Bone marrow (tissue), 2 donors: ENCODE measurements at places on chromosomes 16 and 17.

DNA sequence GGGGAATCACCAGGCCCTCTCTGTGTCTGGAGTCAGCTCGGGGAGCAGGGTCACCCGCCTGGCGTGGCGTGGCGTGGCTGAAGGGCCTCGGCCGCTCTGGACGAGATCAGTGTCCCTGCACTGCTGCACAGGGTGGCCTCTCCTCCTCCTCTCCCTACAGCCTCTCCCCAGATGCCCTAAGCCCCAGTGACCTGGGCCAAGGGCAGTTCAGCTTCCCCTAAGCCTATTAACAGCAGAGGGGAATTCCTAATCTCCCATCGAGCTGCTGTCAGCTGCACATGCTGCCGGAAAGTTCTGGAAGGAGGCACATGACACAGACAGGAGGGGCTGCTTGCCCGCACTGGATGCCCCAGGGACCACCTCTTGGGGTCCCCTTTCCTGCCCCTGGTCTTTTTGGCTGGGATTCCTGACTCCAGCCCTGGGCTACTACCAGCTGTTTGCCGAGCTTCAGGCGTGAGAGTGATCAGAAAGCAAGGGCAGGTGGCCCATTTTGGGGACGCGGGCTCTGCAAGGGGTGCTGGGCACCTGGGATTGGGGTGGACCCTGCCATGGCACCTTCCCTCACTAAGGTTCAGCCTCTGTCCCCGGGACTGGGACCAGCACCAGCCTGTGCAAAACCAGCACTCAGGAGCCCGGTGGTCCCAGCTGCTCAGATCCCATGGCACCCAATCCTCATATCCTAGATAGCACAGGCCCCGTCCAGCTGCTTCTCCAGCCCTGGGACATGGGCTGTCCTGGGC is 794 bp downstream of the PDE6G start:
- DNase-seq = no peak

GRCh38 chr16:67449336-67449735 is 18.4 kb downstream of the HSD11B2 start:
- no peak for DNase-seq

GRCh38 chr16:68033101-68033500 is 10.0 kb downstream of the DUS2 start:
- no peak for DNase-seq

- no peak for DNase-seq
Measured at GRCh38 chr17:28004344-28004743, 38.1 kb upstream of the NLK start.

GRCh38 chr17:63931981-63932561 is at the start of gene CD79B:
Gene CD79B (minus strand): TSS chr17:63932331. CDS start chr17:63932261, 70 bp downstream.
- DNase-seq = peak; percentile 15

DNA sequence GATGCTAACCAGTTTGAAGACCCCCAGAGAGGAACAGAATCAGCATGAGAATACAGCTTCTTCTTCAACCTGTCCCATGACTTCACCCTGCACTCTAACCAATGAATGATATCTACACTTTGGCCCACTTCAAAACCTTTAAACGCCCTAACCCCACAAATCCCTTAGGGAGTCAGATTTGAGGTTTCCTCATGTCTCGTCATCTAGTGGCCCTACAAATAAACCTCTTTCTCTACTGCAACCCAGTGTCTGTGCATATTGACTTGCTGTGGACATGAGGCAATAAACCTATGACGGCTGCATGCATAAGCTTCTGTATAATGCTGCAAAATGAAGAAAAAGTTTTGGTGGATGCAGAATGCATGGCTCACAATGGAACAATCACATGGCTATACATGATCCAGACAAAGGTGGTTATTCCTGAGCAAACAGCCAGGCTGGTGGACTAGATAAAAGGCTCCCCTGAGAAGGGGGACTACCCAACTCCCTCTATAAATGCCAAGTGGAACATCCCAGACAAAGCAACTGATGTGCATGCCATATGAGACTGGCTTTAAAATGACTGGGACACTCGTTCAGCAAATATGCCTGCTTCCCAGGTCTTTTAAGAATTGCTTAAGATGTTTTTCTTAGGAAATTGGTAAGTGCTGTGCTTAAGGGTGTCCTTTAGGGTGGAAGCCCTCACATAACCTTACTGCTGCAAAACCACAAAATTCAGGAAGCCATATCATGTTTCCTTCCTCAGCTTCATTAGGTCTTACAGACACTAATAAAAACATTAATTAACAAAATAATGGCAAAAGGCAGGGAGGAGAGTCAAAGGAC is 12.2 kb downstream of the N4BP1 start:
- no peak for DNase-seq

DNA sequence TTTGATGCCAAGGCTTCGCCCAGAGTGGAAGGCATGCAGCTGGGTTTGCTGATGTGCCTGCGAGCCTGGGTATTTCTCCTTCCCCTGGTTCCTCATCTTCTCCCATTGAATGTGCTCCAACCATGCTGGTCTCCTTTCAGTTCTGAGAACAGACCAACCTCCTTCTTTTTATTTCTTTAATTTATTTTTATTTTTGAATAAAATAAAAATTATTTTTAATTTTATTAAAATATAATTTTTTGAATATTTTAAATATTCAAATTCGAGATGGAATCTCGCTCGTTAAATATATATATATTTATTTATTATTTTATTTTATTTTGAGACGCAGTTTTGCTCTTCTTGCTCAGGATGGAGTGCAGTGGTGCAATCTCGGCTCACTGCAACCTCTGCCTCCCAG is 30.2 kb upstream of the GPRC5B start:
- DNase-seq = no peak

DNA sequence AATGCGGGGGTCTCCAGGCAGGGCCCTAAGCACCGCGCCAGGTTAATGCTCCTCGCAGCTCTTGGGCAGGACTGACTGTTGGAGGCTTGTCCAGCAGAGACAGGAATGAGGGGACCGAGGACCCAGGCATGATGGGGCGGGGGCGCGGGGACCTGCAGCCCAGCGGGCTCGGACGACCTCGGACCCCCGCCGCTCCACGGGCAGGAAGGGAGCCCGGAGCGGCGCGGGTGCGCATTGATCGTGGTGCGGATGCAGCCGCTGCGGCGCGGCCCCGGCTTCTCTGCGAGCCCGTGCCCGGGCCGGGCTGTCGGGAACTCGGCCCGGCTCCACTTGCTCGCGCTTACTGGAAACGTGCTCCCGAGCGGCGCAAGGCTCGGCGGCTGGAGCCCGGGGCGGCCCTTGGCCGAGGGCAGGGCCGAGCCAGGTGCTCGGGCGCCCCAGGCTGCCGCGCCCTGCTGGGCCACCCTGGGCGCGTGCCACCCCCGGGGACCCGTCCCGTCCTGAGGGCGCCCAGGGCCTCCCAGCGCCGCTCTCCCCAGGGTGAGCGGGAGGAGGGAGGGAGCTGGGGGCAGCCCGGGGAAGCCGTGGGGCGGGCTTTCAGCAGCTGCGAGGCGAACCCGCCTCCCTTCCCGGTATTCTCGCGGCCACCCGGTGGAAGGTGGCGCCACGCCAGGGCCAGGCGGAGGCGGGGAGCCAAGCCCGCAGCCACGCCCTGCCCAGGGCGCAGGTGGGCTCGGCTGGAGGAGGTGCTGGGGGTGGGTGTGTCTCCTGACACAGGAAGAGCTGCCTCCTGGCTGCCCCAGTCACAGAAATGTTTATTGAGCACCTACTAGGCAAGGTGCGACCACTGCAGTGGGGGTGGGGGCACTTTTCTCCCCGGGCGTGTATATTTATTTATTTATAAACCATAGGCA is 45.9 kb downstream of the SOCS3 start:
- peak; percentile 34 for DNase-seq

GRCh38 chr17:64340557-64340956 is 50.1 kb downstream of the PECAM1 start:
- no peak for DNase-seq

- DNase-seq = no peak
Measured at GRCh38 chr17:66531851-66532295, 229.5 kb downstream of the PRKCA start.

- no peak for DNase-seq
Measured at GRCh38 chr17:44807093-44807816, 22.8 kb downstream of the GJC1 start.

- no peak for DNase-seq
Measured at GRCh38 chr17:72406498-72406897, 285.7 kb downstream of the SOX9 start.

GRCh38 chr17:74201250-74201649 is 2.2 kb upstream of the RPL38 start:
- DNase-seq = no peak

DNA sequence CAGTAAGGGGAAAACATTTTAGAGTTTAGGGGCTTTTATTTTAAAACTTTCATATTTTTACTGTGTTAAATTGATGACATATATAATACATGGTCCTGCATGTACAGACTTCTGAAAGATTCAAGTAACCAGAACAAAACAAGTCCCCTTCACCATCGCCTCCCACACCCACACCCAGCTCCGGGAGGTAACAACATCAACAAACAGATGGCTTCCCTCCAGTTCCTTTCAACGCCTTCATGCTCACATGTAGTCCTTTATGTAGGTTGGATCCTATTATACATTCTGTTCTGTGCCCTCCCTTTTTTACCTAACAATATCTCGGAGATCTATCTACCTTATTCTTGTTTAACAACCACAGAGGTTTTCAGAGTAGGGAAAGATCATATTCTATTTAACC is 30.5 kb downstream of the GINS3 start:
- no peak for DNase-seq

- DNase-seq = no peak
Measured at GRCh38 chr17:1875597-1875996, 45.8 kb downstream of the RPA1 start.

DNA sequence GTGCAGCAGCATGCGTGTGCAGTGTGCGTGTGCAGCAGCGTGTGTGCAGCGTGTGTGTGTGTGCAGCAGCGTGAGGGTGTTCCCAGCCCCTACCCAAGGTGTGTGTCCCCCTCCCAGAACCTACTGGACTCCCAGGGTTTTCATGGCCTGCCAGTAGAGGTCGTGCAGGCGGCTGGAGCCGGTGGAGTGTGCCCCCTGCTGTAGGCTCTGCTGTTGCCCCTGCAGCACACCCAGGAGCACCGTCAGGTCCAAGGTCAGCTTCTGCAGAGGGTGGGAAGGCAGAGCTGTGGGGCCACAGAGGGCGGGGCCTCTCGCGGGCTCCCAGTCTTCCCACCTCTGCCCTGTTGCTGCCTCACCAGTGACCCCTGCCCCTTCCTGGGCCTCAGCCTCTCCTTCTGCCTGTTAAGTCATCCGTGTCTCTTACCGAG is 14.9 kb downstream of the MYBBP1A start:
- no peak for DNase-seq

- DNase-seq = no peak
Measured at GRCh38 chr17:59725691-59726090, 18.2 kb downstream of the VMP1 start.

- no peak for DNase-seq
Measured at GRCh38 chr17:35387496-35387895, 14.1 kb upstream of the SLFN11 start.

DNA sequence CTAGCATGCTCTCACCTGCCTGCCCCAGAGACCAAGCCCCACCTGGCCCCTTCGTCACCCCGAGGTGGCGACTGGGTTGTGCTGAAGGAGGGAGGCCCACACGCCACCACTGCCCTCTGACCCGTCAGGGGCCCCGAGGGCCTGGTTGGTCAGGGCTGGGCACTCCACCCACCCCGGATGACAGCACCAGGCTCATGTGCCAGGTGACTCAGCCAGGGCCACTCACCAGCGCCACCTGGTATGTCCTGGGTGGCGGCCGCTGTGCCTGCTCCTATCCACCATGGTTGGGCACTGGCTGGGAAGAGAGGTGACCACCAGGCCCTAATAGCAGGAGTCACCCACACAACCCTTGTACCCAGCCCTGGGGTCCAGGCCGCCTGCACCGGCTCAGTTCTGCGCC is 68.9 kb downstream of the JPH3 start:
- no peak for DNase-seq

DNA sequence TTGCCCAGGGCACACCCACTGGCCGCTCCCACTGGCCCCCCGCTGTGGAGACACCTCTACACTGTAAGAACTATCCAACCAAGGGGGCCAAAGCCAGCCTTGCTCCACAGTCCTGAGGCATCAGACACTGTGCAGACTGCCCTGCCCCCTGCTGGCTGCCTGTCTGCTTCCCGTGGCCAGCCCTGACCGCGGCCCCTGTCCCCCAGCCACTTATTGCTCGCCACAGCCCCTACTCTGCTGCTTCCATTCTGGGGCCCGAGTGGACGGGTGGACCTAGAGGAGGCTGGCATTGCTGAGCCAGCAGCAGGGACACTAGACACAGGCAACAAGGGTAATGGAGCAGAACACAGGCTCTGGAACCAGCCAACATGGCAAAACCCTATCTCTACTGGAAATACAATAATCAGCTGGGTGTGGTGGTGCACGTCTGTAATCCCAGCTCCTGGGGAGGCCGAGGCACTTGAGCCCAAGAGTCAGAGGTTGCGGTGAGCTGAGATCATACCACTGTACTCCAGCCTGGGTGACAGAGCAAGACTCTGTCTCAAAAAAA is 19.7 kb upstream of the LRRC37A3 start:
- no peak for DNase-seq
